ENCODE measurements at places on chromosomes 7 and 10.

DNA sequence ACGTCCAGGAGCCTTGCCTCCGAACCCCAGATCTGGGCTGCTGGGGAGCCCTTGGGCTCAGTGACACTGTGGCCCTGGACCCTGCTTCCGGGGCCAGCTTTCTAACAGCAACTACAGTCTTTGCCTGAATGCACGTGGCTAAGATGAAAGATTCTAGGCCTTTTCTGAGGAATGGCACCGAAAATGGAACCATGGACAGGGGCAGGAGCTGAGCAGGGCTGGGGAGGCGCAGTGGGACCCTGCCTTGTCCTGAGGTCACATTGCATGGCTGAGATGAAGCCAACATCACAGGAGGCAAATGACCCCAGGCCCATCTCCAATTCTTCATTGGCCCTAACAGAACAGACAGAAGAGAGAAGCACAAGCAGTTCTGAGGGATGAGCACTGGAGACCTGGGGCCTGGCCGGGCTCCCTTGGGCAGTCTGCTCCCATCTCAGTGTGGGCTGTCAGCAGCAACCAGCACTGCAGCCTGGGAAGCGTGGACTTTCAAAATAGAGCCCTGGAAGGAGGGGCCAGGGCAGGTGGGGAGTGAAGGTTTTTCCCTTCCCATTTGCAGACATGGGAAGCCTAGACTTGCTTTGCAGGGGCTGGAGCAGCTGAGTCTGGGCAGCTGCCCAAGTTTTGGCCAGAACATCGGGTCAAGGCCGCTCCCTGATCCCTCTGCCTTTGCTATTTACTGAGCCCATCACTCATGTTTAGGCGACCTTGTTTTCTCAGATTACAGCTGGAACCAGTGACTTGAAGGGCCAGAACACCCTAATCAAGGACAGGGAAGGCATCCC lies 114.4 kb upstream of the TCERG1L start:
- DNase-seq, result no peak

DNA sequence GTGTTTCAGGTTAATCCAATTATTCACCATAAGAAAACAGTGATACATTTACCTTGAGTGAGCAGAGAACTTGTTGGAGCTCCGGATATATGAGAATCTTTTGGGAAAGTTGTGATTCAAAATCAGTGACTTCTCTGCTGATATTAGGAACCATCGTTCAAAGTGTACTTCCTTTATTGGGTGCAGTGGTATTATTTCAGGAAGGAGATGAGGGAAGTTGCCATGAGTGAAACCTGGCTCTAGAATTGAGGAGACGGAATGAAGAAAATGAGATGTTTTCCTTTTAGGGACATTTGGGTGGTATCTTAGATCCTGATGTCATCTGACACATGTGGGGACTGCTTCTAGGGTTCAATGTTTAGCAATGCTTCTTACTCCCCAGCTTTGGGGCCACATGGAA lies 343.9 kb downstream of the ABCA13 start:
- DNase-seq, result no peak

GRCh38 chr10:99285881-99286280 lies 43.3 kb upstream of the CNNM1 start:
- no peak for DNase-seq

DNA sequence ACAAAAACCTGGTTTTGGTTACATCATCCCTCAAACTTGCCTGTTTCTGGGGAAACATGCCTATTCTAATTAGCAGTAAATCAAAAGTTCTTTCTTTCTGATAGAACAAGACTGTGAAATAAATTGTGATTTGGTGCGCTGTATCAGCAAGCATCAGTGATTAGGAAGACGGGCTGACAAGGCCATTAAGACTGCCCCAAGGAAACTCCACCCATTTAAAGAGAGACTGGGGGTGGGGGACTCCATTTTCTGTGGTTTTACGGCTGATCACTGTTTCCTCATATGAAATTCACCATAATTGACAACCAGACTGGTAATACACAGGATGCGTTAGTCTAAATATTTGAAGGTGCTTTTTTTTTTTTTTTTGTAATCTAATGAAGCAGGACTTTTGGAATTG lies 68.7 kb downstream of the MBL2 start:
- DNase-seq, result no peak

DNA sequence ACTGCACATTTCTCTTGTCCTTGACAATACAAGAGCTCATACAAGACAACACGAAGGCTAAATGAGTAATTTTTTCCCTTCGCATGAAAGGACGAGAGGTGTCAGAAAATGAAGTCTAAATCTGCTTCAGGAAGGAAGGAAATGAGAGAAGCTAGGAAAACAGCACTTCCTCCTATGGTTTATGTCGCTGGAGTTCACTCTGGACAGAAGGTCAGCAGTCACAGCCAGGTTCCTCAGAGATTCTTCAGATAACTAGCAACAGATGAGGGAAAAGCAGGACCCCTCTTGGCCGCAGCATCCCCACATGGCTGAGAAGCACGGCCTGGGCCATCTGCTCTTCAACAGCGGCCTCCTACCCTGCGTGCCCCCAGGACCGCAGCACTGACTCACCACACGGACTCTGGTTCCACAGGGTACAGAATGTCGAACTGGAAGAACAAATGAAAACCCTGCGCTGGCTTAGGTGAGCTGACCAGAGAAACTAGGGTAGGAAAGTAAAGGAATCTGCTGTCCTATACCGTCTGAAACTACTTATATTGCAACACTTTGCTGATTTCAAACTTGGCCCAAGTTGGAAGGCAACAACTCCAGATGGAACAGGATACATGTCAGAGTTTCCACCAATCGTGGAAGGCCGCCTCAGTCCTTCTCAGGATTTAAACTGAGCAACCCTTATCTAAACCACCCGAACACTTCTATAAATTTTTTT lies 26.3 kb downstream of the DNMBP start:
- DNase-seq, result no peak

DNA sequence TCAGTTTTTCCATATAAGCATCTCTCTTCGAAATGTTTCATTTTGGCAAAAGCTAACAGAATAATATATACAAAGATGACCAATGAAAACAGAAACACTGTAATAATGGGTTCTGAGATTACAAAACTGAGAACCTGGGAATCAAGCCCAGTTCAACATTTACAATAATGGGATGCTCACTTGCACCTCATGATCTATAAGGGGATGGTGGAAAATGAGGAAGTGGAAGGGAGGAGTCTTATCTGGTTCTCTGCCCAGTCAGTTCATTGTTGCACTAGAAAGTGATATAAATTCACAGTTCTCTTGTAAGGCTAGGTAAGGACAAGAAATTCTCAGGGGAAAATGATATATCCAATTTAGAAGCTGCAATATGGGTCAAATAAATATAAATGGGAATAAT lies 31.7 kb upstream of the RHOBTB1 start:
- no peak for DNase-seq

DNA sequence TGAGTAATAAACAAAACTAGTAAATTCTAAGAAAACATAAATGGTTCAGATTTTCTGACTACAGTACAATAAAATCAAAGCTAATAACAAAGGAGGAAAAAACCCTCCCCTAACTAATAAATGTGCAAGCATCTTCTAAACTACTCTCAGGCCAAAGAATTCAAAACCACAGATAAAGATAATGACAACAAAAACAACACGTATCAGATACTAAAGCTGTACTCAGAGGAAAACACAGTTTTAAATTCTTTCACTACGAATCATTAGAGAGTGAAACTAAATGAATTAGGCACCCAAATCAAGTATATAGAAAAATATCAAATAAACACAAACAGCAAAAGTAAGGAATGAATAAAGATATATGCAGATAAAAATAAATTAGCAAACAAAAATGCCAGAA lies 200.9 kb downstream of the TEX36 start:
- no peak for DNase-seq

- DNase-seq, result no peak
These were observed 62.6 kb downstream of the RNF32 start for GRCh38 chr7:156703209-156703608.

- no peak for DNase-seq
These were observed 123.1 kb downstream of the CCNY start for GRCh38 chr10:35459449-35459847.

- DNase-seq, result no peak
These were observed 335.8 kb downstream of the FRMD4A start for GRCh38 chr10:13994932-13995331.

GRCh38 chr7:42431873-42432272 lies 194.9 kb upstream of the GLI3 start:
- no peak for DNase-seq

GRCh38 chr10:51048792-51049191 lies 25.5 kb upstream of the PRKG1 start:
- DNase-seq, result no peak

- no peak for DNase-seq
These were observed 88.5 kb downstream of the AKR1D1 start for GRCh38 chr7:138164804-138165203.

GRCh38 chr10:43781480-43782361 lies 133.0 kb upstream of the ZNF32 start:
- peak; percentile 50 for DNase-seq

GRCh38 chr7:44062903-44063295 lies 2.5 kb downstream of the PGAM2 start:
- DNase-seq, result no peak

DNA sequence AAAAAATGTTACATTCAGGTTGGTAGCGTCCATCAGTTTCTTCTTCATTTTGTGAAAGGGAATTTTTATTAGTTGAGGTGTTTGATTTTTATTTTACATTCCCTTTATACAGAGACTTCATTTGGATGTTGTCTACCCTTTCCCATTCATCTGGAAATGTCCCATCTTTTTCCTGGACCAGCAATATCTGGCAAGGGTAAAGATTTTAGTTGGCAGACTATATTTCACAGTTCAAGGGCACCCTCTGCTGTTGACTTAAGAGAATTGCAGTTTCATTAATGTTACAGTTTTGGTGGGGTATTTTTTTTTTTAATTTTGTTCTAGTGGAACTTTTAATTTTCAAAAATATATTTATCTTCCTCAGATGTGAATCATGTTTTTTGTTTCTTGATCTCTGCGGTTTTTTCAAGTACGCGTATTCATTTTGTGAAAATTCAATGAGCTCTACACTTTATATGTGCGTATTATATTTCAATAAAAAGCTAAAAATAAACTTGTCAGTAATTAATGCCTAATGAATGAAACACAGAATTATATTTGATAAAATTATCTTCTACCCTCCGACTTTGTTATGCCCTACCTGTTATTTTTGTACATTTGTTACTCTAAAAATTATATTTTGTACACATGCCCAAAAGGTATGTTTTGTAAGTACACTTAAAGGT lies 97.9 kb upstream of the KLF14 start:
- no peak for DNase-seq

DNA sequence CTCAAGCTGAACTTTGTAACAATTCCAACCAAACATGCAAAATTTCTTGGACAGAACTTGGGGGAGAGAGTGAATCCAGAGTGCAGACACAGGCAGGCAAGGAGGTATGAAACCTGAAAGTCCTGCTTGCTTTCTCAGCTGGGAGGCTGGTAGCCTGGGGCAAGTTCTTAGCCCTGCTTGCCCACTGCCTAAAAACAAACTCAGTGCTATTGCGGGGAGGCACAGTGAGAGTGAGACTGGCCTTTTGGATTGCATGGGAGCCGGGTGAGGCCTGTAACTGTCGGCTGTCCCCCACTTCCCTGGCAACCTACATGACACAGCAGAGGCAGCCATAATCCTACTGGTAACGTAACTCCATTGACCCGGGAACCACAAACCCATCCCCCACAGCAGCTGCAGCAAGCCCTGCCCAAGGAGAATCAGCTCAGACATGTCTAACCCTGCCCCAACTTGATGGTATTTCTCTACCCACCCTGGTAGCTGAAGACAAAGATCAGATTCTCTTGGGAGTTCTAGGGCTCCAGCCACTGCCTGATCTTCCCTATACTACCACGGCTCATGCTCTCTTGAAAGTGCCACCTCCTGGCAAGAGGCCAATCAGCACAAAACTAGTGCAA lies 663.6 kb downstream of the GRM8 start:
- DNase-seq, result no peak

- DNase-seq, result peak; percentile 24
These were observed 882 bp downstream of the ZNF282 start for GRCh38 chr7:149196151-149196704.

DNA sequence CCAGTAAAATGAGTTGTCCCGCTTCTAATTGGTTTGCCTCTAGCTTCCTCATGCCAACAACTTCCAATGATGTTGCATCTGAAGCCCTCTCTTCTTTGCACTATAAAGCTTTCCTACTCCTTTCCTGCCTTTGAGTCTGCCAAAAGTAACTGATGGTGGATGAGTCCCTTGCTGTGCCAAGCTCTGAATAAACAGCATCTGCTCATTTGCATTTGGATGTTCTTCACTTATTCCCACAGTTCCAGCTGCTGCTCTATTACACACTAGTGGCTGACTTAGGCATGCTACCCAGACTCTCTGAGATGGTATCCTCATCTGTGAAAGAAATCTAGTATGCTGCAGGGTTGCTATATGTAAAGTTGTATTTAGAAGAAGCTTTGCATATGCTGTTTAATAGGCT lies 24.9 kb downstream of the SFR1 start:
- DNase-seq, result no peak

- DNase-seq, result no peak
These were observed 107.3 kb upstream of the KDM7A start for GRCh38 chr7:140284062-140284461.

GRCh38 chr7:116672596-116673456 lies 830 bp downstream of the MET start:
- no peak for DNase-seq

DNA sequence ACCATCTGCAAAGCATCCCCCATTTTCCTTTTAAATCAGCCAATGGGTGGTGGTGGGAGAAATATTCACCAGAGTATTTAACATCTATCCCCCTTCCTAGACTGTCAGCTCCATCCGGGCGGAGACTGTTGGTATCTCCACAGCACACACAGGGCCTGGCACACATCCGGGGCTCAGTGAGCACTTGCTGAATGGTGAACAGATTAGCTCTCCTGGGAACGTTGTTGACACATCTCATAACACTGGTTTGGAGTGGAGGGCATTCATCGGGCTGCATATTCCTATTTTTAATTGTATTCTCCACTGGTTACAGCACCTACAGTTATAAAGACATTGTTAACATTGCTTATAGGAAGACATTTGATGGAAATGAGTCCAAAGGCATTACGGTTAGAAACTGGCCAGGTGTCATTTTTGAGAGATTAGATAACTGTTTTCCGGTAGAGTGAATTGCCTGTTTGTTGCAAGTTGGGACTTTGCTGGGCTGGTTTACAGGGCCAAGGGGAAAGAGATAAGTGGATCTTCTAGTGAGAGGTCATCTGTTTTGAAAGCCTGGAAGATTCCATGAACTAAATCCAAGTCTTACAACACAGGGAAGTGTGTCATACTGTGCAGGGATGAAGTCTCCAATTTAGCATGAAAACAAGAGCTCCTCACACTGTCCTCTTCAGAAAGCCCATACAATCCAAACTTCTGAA lies 101.8 kb downstream of the EGFR start:
- no peak for DNase-seq

GRCh38 chr10:26881600-26882331 lies 21.0 kb upstream of the ABI1 start:
- DNase-seq, result no peak

- no peak for DNase-seq
These were observed 1005.8 kb upstream of the C7orf33 start for GRCh38 chr7:147584771-147585193.

GRCh38 chr7:75953931-75954330 lies 39.0 kb downstream of the POR start:
- DNase-seq, result no peak

GRCh38 chr7:66076462-66077329 lies 1.1 kb downstream of the ASL start:
- no peak for DNase-seq

All from stimulated activated CD4-positive, alpha-beta T cell treated with anti-CD3 and anti-CD28 coated beads, Interleukin-2, amount 100 ng/mL, for 24 hours (primary cell).